Upper lobe of right lung (tissue), 1 donor: ENCODE measurements at places on chromosomes 7 and 10. TPM values are rescaled to one million over a fixed set of nuclear protein-coding genes. Genes with fewer than 3 reads are reported as not detected.
A peak's percentile ranks its signal among the peaks of the same experiment; 100 is the strongest.

DNA sequence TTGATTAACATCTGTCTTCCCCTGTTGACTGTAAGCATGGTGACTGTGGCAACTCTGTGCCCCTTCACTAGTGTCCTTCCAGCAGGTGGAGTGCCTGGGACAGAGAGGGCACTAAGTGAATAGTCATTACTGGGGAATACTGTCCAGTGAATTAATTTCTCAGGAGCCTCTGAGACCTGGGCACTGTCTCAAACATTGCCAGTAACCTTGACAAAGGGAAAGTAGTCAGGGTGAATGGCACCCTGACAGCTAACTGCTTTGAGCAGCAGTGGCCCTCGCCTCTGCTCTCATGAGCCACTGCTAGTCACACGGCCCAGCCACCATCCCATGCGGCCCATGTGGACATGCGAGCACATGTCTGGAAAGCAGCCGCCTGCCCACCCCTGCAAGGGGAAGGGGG is 13.1 kb upstream of the GRB10 start:
- H3K4me3 ChIP-seq = no peak overlapping the region
- no peak overlapping the region for H3K27ac ChIP-seq
- H3K27me3 ChIP-seq = no peaks in the 10 kb centered on the region
- H3K4me1 ChIP-seq = peaks cover 17% of the 10 kb centered on the region
- no peak for DNase-seq

GRCh38 chr7:106288263-106288662 is 3.5 kb upstream of the NAMPT start:
- peaks cover 2% of the 10 kb centered on the region for H3K4me1 ChIP-seq
- H3K4me3 ChIP-seq = no peak overlapping the region
- no peak for DNase-seq
- H3K27me3 ChIP-seq = no peaks in the 10 kb centered on the region

DNA sequence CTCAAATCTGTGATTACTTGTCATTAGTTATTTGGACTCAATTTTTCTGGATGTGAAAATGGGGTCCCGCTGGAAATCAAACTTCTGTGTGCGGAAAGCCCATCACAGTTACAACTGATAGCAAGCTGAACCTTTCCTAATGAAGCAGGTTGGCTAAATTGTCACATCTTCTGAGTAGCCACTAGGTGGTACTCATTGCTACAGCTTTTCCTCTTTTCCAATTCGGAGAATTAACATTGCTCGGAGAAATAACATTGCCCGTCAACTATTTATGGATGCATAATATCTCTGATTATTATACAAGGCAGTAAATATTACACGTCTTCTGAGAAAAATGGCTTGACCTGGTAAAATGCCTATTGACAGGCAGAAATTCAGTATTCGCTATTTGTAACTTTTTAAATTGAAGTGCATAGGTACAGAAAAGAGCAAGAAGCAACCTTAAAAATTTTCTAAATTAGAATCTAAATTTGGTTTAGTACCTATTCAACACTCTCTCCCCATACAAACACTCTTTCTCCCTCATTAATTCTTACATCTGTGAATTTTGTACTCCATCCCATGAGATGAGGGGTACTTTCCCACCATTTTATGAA is 17.3 kb upstream of the BLOC1S2 start:
- DNase-seq = no peak
- no peaks in the 10 kb centered on the region for H3K27me3 ChIP-seq
- no peak overlapping the region for H3K4me3 ChIP-seq
- no peak overlapping the region for H3K27ac ChIP-seq

DNA sequence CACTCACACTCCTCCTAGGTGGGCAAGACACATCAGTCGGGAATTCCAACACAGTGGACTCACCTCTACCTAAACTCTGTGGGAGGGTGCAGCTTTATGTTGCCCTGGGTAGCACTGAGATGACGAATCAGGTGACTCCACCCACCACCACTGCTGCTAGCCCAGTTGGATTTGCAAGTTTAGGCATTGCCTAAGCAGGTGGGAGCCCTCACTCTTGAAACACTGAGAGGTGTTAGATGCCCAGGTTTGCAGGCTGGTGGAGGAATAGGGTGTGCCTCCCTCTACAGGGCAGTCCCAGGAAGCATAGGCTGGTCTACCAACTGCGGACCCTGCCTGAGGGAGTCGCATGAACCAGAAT is 708.9 kb downstream of the POM121L12 start:
- no peak overlapping the region for H3K4me3 ChIP-seq
- H3K27ac ChIP-seq = no peak overlapping the region
- DNase-seq = no peak

DNA sequence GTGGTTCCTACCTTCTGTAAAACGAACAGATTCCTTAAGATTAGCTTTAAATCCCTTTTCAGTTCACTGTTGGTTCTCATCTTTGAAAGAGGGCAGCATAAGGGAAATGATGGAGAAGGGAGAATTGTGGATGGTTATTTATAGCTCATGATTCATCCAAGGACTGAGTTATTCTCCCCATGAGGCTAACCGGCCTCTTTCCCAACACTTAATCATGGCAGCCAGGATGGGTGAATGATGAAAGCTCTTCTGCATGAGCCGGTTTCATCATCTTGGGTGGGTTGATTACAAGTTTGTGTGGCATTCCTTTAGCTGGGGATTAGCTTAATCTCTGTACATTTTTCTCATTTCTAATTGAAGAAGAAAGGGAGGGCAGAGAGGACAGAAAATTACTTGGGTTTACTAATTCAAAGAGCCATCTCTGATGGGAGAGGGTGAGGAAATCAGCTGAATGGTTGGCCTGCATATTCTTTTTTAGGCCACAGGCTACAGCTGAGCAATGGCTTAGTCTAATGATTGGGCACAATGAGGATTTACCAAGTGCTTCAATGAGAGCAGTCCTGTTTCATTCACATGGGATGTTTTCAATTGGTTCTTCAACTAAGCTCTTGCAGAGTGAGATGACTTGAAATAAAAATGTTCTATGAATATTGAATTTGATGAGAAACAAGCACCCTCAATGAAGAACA is 250.0 kb downstream of the BMPER start:
- H3K27ac ChIP-seq = no peak overlapping the region
- DNase-seq = no peak
- H3K4me3 ChIP-seq = no peak overlapping the region
- no peaks in the 10 kb centered on the region for H3K27me3 ChIP-seq
- H3K36me3 ChIP-seq = no peaks in the 10 kb centered on the region

DNA sequence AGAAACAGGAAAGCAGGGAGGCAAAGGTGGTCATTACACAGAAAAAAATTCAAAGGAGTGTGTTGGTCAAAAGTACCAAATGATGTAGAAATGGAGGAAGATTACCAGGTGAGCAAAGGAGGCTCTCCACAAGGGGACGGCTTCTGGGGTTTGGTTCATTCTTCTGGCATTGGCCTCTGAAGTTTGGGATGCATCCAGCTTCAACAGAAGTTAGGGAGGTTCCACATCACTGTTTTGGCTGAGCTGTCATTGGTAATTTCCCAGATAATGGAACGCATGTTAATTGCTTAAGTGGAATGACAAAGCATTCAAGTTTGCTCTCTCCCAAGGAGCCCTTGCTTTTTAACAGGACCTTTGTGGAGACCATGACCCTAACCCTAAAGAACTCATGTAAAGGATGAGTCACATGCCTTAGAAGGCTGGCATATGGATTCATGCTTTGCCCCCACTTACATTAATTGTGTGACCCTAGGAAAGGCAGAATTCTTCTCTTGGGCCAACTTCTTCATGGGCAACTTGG is 398.6 kb downstream of the GPAM start:
- H3K36me3 ChIP-seq = no peaks in the 10 kb centered on the region
- no peak for DNase-seq
- no peaks in the 10 kb centered on the region for H3K4me1 ChIP-seq
- no peaks in the 10 kb centered on the region for H3K27me3 ChIP-seq

GRCh38 chr7:35436452-35436851 is 182.6 kb upstream of the TBX20 start:
- no peak for DNase-seq
- no peak overlapping the region for H3K4me3 ChIP-seq
- H3K27ac ChIP-seq = no peak overlapping the region

GRCh38 chr10:111370101-111370500 is 293.3 kb downstream of the ADRA2A start:
- DNase-seq = no peak
- H3K27ac ChIP-seq = no peak overlapping the region
- no peaks in the 10 kb centered on the region for H3K36me3 ChIP-seq
- H3K4me3 ChIP-seq = no peak overlapping the region
- H3K27me3 ChIP-seq = no peaks in the 10 kb centered on the region

- H3K4me1 ChIP-seq = no peaks in the 10 kb centered on the region
- H3K4me3 ChIP-seq = no peak overlapping the region
- H3K27me3 ChIP-seq = no peaks in the 10 kb centered on the region
- no peak overlapping the region for H3K27ac ChIP-seq
These were observed 17.9 kb downstream of the PDK4 start for GRCh38 chr7:95578299-95578855.

DNA sequence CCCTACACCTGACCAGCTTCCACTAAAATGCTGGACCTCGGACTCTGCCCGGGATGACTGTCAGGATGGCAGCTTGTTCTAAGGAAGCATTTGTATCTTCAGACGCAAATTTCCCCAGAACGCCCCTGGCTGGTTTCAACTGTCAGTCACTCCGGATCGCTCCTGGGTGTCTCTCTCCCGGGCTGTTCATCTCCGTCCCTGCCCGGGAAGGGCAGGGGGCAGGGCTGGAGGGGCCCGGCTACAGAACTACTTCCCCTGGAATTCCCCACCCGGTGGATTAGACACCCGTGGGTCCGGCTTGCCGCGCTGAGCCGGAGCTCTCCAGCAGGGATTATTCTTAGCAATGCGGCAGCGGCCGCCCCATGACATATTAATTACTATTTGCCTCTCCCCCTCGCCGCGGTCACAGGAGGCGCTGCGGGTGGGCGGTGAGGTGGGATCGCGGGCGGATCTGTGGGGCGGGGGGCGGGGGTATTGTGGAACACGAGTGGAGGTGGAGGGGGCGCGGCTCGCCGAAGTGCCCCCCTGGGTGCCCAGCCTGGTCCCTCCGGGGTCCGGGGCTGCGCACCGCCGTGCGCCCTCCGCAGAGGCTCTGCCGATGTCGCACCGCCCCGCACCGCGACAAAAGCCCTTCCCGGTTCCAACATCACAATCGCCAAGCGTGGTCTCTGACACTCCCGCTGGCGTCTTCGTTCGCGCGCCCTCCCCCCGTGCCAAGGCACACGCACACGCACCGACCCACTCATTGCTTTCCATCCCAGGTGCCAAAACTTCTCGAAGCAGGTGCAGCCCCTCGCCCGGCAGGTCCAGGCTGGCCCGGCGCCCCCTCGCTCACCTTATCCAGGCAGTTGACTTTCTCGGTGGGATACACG is 276.1 kb upstream of the NEBL start:
- no peaks in the 10 kb centered on the region for H3K36me3 ChIP-seq
- peak overlapping the region; percentile 61 for H3K4me3 ChIP-seq
- DNase-seq = peak; percentile 71
- H3K4me1 ChIP-seq = no peaks in the 10 kb centered on the region
- peak overlapping the region; percentile 88 for H3K27ac ChIP-seq
- peaks cover 12% of the 10 kb centered on the region for H3K27me3 ChIP-seq

- H3K4me1 ChIP-seq = no peaks in the 10 kb centered on the region
- no peak overlapping the region for H3K27ac ChIP-seq
- H3K36me3 ChIP-seq = no peaks in the 10 kb centered on the region
- H3K4me3 ChIP-seq = no peak overlapping the region
These were observed 307.8 kb upstream of the TPK1 start for GRCh38 chr7:145143685-145144084.

GRCh38 chr7:27518561-27519350 is 143.9 kb downstream of the HIBADH start:
- no peak for DNase-seq
- no peaks in the 10 kb centered on the region for H3K27me3 ChIP-seq
- H3K27ac ChIP-seq = no peak overlapping the region
- no peaks in the 10 kb centered on the region for H3K36me3 ChIP-seq
- no peaks in the 10 kb centered on the region for H3K4me1 ChIP-seq

DNA sequence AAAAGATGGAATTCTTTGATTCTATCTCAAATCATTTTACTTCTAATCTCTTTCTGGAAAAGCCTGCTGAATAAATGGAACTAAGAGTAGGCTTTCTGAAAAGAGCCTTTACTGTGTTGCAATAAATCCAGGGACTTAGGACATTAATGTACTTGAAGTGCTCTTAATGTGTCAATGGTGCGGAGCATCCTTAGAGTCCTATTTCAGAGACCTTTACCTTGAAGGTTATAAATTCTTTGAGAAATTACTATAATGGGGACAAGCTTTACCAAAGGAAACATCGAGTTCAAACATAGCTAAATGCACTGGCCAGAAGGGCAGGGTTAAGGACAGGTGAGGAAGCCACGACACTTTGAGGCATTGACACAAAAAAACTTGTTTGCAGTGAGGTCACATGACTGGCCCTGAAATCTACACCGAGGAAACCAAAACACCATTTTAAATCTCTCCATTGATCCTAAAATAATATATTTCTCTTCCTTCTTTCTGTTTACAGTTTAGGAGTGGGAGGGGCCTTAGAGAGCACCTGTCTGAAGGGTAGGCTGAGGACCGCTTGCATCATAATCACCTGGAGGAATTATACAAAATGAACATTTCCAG is 48.1 kb upstream of the EXOC6 start:
- H3K27ac ChIP-seq = no peak overlapping the region
- no peak overlapping the region for H3K4me3 ChIP-seq
- no peaks in the 10 kb centered on the region for H3K4me1 ChIP-seq
- H3K36me3 ChIP-seq = no peaks in the 10 kb centered on the region

DNA sequence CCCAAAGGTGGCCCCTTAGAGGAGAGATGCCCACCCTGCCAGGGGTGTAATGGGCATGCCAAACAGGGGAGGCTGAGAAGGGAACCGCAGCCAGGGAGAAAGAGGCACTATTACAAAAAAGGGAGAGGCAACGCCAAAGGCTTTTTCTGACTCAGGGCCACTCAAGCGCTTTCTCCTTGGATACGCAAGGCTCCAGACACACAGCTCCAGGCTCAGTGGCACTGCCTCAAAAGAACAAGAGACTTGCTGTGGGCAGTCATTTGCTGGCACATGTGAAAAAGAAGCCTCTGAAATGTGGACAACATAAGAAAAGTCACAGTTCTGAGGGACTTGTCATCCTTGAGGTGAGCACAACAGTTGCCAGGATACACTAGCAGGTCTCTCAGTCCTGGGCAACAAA is 128.4 kb downstream of the DGKI start:
- no peak for DNase-seq
- H3K4me3 ChIP-seq = no peak overlapping the region
- no peak overlapping the region for H3K27ac ChIP-seq
- H3K36me3 ChIP-seq = no peaks in the 10 kb centered on the region

DNA sequence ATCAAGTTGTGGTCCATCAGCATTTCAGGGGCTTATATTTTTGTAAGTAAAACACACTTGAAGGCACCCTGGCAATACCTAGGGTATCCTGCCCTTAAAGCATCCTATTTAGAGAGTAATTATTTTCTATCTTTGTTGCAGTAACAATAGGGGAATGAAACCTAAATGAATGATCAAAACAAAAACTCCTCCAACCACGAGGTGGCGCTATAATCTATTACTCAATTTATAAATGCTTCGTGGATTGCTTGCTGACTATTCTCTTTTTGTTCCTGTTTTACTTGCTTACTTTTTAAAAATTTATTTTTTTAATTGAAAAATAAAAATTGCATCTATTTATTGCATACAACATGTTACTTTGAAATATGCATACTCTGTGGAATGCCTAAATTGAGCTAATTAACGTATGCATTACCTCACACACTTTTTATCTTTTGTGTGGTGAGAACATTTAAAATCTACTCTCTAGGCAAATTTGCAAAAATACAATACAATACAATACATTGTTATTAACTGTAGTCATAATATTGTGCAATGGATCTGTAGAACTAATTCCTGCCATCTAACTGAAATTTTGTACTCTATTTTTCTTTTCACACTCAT is 147.7 kb upstream of the BMPER start:
- no peaks in the 10 kb centered on the region for H3K36me3 ChIP-seq
- no peak for DNase-seq
- H3K27ac ChIP-seq = peak overlapping the region; percentile 7
- no peaks in the 10 kb centered on the region for H3K4me1 ChIP-seq

The NKX2-3 gene
- total RNA-seq = 0.26 TPM

The HOXA13 gene
- total RNA-seq = not detected

The CDC14C gene
- not detected for total RNA-seq

The PRPS1L1 gene
- not detected for total RNA-seq
